ENCODE measurements at places on chromosomes 6 and 20. TPM values are rescaled to one million over a fixed set of nuclear protein-coding genes. Genes with fewer than 3 reads are reported as not detected.

KCNB1 gene
- 0.05 TPM for total RNA-seq

FAM162B gene
- total RNA-seq, result not detected

WFDC5 gene
- total RNA-seq, result not detected

GLP1R gene
- not detected for total RNA-seq
